ENCODE measurements at places on chromosomes 3 and 15.

DNA sequence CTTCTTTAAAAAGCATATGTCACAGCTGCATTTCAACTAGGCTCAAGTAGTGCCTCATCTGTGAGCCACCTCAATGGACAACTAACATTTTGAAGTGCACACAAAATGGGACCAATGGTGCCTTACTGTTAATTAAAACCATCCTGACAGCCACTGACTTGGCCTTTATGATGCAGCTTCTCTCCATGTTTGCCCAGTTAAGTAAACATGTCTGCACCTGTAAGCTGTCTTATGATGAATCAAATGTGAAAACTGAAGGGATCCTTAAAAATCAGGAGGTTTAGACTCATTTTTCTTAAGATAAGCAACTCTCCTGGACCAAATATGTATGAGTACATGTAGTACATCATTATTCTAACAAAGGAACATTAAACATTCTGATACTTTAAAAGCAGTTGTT, 861.6 kb downstream of the ROBO1 start:
- DNase-seq, result no peak

- DNase-seq, result no peak
Observed at GRCh38 chr15:89822026-89822425, 7.4 kb upstream of the ANPEP start.

DNA sequence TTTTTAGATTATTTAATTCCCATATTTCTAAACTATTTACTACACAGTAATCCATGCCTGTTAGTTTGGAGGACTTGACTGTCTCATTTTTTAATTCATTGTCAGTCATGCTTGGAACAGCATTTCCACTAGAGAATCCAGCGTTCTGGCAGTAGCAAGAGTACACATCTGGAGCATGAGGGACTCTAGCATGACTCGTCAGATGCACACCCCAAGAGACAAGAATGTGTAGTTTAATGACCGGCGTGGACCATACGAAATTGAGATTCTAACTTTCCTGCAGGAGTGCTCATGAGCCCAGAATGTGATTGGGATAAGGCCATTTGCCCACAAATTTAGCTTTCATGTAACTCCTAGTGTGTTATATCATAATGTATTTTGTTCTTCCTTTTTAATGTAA, 48.9 kb downstream of the ASB7 start:
- no peak for DNase-seq

DNA sequence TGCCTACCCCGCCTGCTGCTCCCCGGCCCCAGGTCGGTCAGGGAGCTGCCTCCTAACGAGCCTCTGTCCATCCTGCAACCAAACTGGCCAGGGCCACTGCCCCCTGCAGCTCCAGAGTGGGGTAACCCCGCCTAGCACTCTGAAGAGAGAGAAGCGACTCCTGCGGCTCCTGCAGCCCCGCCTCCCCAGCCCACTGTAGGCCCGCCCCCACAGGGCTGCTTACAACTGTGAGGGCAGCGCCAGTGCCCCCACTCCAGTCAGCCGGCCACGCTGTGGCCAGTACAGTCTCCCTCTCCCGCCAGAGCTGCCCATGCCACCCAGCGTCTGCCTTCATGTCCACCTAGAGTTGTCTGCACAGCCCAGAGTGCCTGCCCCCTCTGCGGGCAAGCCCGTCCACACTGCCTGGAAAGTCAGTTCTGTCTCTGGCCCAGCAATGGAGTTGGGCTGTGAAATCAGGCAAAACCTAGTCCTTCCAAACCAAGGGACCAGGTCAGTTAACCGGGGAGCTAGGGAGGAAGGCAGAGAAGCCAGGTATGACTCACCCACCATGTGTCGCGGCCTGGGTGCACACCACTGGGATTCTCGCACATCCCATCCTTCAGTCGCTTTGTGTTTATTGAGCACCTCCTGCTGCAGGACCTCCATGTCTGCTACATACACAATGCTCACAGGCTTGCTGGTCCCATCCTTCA, 2.4 kb downstream of the UCN2 start:
- DNase-seq, result peak; percentile 90

DNA sequence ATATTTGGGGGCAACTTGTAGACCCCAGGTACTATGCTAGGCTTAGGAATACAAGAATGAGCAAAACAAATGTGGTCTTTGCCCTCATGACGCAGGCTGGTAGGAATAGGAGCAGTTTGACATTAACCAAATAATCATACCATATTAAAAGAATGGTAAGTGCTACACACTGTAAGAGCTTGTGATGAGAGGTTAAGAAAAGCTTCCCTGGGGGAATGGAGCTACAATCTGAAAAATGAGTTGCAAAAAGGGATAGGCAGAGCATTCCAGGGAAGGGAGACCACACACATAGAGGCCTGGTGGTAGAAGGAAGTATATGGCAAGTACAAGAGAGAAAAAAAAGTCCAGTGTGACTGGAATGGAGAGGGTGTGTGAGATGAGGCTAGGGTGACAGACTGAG, 37.3 kb downstream of the TMOD3 start:
- no peak for DNase-seq

DNA sequence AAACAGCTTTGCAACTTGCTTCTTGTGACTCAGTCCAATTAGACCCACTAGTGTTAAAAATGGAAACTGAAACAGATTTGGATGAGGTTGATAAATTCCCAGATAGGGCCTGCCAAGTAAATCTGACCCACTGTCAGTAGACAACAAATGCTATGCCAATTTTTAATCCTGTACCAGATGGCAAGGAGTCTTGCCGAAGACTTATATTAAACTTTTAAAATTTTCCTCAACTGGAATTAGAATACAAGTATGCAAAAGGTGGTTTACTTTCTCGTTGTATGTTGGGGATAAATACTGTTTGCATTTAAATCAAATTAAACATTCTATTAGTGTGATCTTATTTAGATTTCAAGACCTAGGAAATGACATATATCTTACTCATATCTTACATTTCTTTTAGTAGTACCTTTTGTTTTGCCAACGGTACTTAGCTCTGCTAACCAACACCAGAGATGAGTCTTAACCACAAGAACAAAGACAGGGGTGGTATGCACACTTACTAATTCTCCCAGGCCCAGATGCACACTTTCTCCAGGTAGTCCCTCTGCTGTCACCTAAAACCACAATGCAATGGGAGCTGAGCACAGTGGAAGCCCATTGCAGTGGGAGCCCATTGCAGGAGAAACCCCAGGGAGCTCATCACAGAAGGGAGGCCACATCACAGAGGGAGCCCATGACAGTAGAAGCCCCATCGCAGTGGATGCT, 77.8 kb downstream of the WWTR1 start:
- DNase-seq, result no peak
